Hematopoietic multipotent progenitor cell treated with erythropoietin and hydrocortisone succinate and interleukin-3 and kit ligand, for 17 days (in vitro differentiated cells): ENCODE measurements at places on chromosomes 13 and 19.
A peak's percentile ranks its signal among the peaks of the same experiment; 100 is the strongest.

- no peak for DNase-seq
These were observed 3.1 kb downstream of the CDX2 start for GRCh38 chr13:27965740-27966640.

GRCh38 chr13:41420146-41420545, 37.2 kb upstream of the RGCC start:
- DNase-seq, result no peak

DNA sequence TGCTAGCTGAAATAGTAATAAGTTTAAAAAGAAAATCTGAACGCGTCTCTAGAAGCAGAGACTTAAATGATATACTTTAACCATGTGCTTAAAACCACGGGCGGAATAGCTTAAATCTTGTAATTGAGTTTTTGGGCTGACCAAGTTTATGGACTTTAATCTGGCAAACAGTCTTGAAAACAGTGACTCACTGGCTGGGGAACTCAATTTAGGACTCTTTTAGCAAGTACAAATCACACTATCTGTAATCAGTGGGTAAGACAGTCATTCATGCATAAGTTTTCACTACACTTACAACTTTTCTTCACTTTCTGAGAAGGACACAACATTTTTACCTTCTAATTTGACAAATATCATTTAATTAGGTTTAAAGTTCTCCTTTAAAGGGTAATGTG, 26.8 kb downstream of the ZNF627 start:
- DNase-seq, result no peak

- no peak for DNase-seq
These were observed 23.5 kb downstream of the ADGRL1 start for GRCh38 chr19:14182476-14182875.

DNA sequence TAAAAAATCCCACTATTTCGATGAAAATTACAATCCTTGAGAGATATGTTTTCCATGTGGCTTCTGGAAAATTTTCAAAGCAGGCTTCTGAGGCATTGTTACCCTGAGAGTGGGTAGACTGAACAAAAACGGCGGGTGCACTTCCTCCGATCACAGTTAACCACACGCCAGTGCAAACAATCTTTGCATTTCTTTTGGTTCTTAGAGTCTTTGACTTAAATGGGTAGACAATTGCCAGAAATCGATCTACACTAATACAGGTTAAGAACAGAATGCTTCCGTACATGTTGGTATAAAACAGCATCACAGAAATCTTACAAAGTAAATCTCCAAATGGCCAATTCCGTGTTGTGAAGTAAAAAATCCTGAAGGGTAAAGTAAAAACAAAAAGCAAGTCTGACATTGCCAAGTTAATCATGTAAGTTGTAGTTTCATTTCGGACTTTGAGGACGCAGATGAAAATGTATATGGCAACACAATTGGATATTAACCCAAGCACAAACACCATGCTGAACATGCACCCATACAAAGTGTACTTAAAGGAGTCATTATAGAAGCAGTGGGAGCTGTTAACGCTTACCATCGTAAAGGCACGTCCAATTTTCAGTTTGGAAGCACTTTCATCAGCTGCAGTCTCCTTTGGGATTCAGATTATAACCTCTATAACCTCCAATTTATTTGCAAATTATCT, 927 bp downstream of the LPAR6 start:
- no peak for DNase-seq

GRCh38 chr19:6198896-6199239, 63.4 kb downstream of the ACSBG2 start:
- DNase-seq, result no peak

- DNase-seq, result no peak
These were observed 526 bp upstream of the DMWD start for GRCh38 chr19:45793178-45793564.

DNA sequence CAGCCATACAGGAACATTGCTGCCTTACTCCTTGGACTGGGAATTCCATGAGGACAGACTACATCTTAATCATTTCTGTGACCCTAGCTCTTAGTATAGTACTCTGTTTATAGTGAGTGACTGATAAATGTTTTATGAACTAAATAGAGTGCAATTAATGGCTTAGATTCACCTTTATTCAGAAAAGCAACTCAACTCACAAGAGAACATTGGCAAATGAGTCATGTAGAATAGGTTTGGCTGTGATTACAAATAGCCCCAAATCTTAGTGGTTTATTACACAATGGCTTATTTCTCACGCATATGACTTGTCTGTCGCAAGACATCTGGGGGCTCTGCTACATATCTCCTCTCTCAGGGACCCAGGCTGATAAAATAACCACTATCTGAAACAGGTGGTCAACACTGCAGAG, 121.6 kb upstream of the KL start:
- DNase-seq, result no peak

- DNase-seq, result no peak
These were observed 14.4 kb downstream of the PAK4 start for GRCh38 chr19:39139971-39140453.

DNA sequence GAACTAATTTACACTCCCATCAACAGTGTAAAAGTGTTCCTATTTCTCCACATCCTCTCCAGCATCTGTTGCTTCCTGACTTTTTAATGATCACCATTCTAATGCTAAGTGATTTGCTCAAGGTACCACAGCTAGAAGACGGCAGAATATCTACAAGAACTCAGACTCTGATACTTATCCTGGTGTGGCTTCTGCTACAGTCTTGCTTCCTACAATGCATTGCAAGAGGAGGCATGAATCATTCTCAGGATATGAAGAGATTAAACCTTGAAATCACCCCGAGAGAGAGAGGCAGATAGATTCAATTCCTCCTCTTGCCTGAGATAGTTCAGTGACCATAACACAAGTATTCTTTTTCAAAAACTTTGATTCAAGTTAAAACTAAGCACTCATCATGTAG, 306.4 kb downstream of the TBC1D4 start:
- DNase-seq, result no peak

GRCh38 chr13:82976499-82976898, 905.8 kb downstream of the SLITRK1 start:
- DNase-seq, result no peak

GRCh38 chr13:22210134-22210930, 539.5 kb downstream of the FGF9 start:
- DNase-seq, result no peak

GRCh38 chr13:40143559-40143958, 488.1 kb downstream of the COG6 start:
- no peak for DNase-seq

DNA sequence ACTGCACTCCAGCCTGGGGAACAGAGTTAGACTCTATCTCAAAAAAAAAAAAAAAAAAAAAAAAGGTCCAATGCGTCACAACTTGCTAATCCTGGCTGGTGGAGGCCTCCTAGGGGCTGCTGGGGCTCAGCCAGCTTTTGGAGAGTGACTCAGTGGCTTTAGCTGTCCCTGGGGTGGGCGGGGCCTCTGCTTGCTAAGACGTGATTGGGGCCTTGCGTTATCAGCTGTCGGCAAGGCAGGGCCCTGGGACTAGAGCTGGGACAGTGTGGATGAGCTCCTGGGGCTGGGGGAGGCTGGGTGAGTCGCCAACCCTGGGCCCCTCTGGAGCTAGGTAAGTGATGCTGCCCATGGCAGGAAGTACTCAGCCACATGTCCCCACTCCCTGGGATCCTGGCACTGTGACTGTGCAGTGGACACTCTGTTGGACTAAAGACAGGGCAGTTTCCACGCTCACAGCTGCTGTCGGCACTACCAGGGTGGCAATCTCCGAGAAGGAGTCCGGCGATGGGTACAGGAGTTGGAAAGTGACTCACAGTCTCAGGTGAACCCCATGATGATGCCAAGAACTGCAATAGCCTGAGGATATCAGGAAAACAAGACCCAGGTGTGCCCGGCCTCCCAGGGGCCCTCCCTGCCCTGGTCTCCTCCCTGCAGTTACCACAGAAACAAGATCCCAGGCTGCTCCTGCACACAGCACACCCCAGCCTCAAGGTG, 32.2 kb downstream of the F2RL3 start:
- DNase-seq, result peak; percentile 38

- DNase-seq, result no peak
These were observed 54.0 kb downstream of the ALOX5AP start for GRCh38 chr13:30789166-30789862.

GRCh38 chr19:13208672-13209483, 58.7 kb downstream of the IER2 start:
- no peak for DNase-seq

DNA sequence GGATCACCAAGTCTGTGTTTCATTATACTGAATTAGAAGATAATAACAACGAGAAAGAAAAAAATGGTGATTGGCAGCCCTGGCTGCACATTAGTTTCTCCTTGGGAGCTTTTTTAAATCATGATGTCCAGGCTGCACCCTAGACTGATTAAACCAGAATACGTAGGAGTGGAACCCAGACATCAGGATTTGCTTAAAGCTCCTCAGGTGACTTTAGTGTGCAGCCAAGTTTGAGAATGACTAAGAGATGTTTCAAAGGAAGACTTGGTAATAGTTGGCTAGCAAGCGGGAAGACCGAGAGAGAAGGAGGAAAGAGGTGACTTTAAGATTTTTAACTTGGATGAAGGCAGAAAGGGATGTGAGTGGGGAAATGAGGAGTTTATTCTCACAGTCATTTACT, 71.4 kb upstream of the SERP2 start:
- DNase-seq, result no peak

- no peak for DNase-seq
These were observed 208.0 kb downstream of the DLEU7 start for GRCh38 chr13:50635504-50635903.

DNA sequence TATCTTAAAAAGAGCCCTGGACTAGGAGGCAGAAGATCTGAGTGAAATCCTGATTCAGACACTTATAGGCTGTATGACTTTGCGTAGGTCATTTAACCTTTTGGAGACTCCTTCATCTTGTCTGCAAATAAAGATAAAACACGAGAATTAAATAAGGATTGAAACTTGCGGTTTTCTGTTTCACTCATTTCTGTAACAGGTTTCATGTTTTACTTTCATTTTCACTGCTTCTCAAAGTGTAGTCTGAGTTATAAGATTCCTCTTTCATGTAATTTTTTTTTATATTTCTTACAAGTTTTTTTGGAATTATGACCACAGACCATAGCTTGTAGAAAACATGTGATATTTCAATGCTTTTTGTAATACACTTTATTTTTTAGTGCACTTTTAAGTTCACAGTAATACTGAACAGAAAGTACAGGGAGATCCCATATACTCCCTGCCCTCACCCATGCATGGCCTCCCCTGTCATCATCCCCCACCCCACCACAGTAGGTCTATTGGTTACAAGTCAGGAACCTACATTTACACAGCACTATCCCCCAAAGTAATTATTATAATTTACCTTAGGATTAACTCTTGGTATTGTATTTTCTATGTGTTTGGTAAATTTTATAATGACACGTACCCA, 174.6 kb downstream of the ITGBL1 start:
- peak; percentile 42 for DNase-seq

GRCh38 chr13:34943436-34944273, 1.6 kb downstream of the NBEA start:
- DNase-seq, result no peak

- no peak for DNase-seq
These were observed 10.9 kb downstream of the PRAM1 start for GRCh38 chr19:8491574-8491973.

DNA sequence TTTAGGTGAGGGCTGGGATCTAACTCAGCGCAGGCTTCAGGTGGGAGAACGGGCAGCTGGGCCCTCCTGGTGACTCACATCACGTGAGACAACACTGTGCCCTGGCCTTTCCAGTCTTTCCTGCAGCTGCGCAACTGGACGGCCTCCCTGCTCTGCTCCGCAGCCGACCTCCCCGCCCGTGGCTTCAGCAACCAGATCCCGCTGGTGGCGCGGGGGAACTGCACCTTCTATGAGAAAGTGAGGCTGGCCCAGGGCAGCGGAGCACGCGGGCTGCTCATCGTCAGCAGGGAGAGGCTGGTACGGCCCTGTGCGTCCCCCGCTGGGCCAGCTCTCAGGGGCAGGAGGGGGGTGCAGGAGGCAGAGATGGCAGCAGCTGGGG, 8.8 kb downstream of the SPPL2B start:
- no peak for DNase-seq

DNA sequence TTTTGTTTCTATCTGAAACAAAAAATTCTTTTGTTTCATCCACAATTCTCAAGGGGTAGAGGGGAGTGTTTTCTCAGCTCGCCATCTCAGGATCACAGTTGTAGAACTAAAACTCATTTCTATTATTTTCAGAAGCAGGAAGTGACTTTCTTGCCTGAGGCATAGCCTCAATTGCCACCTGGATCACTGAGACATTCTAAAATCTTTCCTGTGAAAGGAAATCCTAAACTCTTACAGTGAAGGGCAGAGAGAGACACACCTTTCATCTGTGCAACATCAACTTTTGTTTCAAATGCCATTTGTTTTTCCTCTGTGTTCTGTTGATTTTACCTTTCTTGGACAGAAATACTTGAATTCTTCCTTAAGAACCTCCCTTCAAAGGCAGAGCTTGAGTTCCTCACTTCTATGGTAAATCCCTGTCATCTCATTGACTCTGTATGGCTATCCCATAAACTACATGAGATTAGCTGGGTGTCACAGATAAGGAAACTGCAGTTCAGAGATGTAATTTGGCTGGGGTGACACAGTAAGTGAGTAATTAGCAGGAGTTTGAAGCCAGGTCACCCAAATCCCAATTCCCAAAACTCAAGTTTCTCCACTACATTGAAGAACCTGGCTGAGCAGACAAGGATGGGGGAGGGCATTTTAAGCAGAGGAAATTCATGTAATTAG, 224.4 kb upstream of the HTR2A start:
- no peak for DNase-seq

GRCh38 chr13:35964863-35965180, 166.4 kb downstream of the DCLK1 start:
- DNase-seq, result no peak

GRCh38 chr13:61002686-61003085, 413.0 kb downstream of the PCDH20 start:
- DNase-seq, result no peak

- no peak for DNase-seq
These were observed 19.6 kb downstream of the RNF6 start for GRCh38 chr13:26202365-26202972.

DNA sequence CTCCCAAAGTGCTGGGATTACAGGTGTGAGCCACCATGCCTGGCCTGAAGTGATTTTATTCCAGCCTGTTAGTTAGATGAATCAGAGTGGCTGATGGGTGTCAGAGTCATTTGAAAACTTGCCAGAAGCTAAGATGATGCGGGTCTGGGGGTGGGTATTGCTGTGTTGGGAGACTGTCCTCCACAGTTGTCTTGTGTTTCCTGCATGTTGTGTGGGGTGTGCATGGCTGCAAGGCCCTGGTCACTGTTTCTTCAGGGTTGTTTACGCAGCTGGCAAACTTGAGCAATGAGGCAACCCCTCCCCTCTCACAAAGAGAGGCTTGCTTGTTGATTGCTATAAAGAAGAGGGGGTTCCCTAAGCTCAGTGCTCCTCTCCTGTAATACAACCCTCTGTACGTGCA, 71.8 kb downstream of the TRPM4 start:
- DNase-seq, result no peak

DNA sequence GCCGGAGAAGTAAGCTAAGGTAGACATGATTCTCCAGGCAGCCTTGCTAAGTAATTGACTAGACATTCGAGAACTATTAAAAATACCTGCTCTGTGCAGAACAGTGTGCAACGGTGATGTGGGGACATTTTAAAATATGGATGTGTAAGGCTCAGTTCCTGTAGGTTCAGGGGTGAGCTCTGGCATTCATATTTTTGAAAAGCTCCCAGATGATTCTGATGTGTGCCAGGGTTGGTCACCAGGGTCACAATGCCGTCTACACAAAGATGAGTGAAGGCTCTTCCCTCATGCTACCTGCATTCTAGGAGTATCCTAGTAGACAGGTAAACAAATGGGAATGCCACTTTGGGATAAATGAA, 702 bp upstream of the EPSTI1 start:
- DNase-seq, result no peak
